ENCODE measurements at places on chromosomes 5 and 9.

GRCh38 chr5:160071516-160071915 is 47.7 kb downstream of the PWWP2A start:
- no peaks in the 10 kb centered on the region for H3K27me3 ChIP-seq
- H3K36me3 ChIP-seq: peaks cover 8% of the 10 kb centered on the region
- H3K27ac ChIP-seq: no peak overlapping the region

DNA sequence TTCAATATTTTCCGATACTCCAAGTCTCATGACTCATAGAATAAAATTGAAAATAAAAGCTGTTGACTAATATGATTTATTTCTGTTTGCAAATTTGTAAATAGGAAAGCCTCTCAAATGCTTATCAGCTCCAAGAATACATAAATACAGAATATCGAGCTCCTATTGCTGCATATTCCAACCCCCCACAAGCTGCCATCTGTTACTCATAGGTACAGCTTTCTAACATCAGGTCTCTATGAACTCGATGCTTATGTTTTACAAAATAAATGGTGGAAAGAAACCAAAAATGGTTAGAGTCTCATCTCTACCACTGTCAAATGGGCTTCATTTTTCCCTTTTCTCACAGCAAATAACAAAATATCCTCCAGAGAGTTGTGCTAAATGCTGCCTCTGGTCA is 631.6 kb upstream of the CDH18 start:
- H3K27ac ChIP-seq: no peak overlapping the region
- no peaks in the 10 kb centered on the region for H3K36me3 ChIP-seq
- no peak overlapping the region for H3K4me3 ChIP-seq
- no peaks in the 10 kb centered on the region for H3K27me3 ChIP-seq
- no peaks in the 10 kb centered on the region for H3K4me1 ChIP-seq
- no peak for DNase-seq

- no peak overlapping the region for H3K27ac ChIP-seq
- DNase-seq: no peak
- H3K4me1 ChIP-seq: no peaks in the 10 kb centered on the region
- no peak overlapping the region for H3K4me3 ChIP-seq
- H3K36me3 ChIP-seq: no peaks in the 10 kb centered on the region
These were observed 37.3 kb downstream of the DMGDH start for GRCh38 chr5:79032031-79032695.

GRCh38 chr5:165695796-165696195 is 2190.4 kb downstream of the MAT2B start:
- H3K4me1 ChIP-seq: no peaks in the 10 kb centered on the region
- DNase-seq: no peak
- no peak overlapping the region for H3K27ac ChIP-seq
- no peaks in the 10 kb centered on the region for H3K27me3 ChIP-seq

DNA sequence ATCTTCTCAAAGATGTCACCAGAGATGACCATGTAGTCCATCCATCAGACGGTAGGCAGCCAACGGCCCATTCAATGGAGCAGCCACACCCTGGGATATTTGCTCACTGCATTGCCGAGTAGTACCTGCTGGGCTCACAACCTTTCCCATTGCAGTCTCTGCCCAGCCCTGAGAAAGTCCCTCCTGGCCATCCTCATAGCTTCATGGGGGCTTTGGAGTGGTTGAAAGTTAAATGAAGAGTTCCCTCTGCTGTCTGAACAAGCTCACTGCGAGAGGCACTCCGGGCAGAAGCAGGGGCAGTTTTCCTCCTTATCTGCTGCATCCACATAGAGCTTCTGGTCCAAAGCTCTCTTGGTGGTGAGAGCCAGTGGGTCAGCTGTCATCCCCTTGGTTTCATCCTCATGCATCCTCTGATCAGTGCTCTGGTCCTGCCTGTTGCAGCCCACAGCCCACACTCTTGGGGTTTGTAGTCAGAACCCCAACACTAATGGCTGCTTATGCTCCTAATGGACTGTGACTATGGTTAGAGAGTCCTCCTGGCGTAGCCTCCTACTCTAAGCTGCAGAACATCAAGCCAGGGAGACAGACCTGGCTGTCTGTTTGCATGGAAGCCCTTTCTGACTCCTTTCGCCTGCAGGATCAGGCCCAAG is 23.3 kb downstream of the TNFSF8 start:
- H3K4me3 ChIP-seq: no peak overlapping the region
- no peaks in the 10 kb centered on the region for H3K27me3 ChIP-seq
- H3K27ac ChIP-seq: peak overlapping the region; percentile 98

DNA sequence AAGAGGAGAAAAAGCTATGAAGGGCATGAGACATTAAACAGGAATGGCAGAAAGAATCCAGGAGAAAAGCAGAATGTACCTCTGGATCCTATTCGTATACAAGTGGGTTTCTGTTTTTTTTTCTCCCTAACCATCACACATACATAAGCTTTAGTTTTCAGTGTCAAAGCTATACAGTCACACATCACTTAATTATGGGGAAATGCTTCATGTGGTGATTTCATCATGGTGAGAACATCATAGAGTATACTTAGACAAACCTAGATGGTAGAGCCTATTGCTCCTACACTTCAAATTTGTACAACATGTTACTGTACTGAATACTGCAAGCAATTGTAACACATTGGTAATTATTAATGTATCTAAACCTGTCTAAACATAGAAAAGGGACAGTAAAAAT is 290.6 kb downstream of the AOPEP start:
- DNase-seq: no peak
- H3K4me1 ChIP-seq: peaks cover 2% of the 10 kb centered on the region
- peaks cover 9% of the 10 kb centered on the region for H3K36me3 ChIP-seq
- H3K4me3 ChIP-seq: no peak overlapping the region

- H3K4me3 ChIP-seq: no peak overlapping the region
- H3K36me3 ChIP-seq: no peaks in the 10 kb centered on the region
- DNase-seq: no peak
- no peaks in the 10 kb centered on the region for H3K27me3 ChIP-seq
These were observed 141.8 kb downstream of the FAM174A start for GRCh38 chr5:100676817-100677631.

GRCh38 chr5:149118463-149118862 is 22.8 kb upstream of the ABLIM3 start:
- H3K27ac ChIP-seq: no peak overlapping the region
- peaks cover 11% of the 10 kb centered on the region for H3K27me3 ChIP-seq
- no peaks in the 10 kb centered on the region for H3K36me3 ChIP-seq
- no peaks in the 10 kb centered on the region for H3K4me1 ChIP-seq
- no peak overlapping the region for H3K4me3 ChIP-seq
- no peak for DNase-seq

GRCh38 chr9:87662808-87663528 is 63.0 kb upstream of the CTSL start:
- no peak overlapping the region for H3K4me3 ChIP-seq
- H3K4me1 ChIP-seq: peaks cover 3% of the 10 kb centered on the region
- DNase-seq: peak; percentile 76
- peaks cover 3% of the 10 kb centered on the region for H3K27me3 ChIP-seq
- no peak overlapping the region for H3K27ac ChIP-seq

DNA sequence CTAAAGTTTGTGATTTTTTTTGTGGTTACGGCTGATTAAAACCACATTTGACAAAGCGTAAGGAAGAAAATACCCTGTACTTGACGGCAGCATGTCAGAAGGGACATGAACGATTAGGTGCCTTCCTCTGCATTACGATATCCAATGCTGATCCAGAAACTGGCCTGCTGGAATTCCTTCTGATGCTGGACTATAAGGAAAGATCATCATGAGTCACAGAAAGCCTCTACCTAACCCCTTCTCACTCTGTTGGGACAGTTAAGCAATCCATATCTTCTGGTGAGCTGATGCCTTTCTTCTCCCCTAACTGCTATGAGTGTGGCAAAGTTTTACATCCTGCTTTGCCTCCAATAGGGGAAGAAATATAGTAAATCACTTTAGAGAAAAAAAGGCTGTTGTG is 78.4 kb upstream of the PAPPA start:
- no peaks in the 10 kb centered on the region for H3K27me3 ChIP-seq
- H3K4me1 ChIP-seq: no peaks in the 10 kb centered on the region
- no peaks in the 10 kb centered on the region for H3K36me3 ChIP-seq
- DNase-seq: no peak
- no peak overlapping the region for H3K4me3 ChIP-seq

DNA sequence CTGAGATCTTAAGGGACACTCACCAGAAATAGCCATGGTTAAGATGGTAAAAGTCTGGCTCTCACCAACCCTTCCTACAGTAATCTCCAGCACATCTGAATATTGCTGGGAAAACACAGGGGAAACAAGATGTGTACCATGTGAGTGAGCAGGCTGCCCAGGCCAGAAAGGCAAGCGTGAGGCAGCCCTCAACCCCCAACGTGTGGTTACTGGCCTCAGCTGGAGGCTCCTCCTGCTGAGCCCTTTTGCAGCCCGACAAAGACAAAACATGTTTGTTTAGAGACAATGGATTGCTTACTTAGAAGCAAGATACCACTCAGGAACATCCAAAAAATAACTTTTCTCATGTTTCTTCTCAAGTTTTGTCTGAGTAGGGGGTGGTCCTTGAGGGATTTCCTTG is 16.6 kb downstream of the ZFP62 start:
- no peaks in the 10 kb centered on the region for H3K27me3 ChIP-seq
- no peak overlapping the region for H3K27ac ChIP-seq
- no peaks in the 10 kb centered on the region for H3K4me1 ChIP-seq
- no peak for DNase-seq
- H3K36me3 ChIP-seq: peaks cover 32% of the 10 kb centered on the region

DNA sequence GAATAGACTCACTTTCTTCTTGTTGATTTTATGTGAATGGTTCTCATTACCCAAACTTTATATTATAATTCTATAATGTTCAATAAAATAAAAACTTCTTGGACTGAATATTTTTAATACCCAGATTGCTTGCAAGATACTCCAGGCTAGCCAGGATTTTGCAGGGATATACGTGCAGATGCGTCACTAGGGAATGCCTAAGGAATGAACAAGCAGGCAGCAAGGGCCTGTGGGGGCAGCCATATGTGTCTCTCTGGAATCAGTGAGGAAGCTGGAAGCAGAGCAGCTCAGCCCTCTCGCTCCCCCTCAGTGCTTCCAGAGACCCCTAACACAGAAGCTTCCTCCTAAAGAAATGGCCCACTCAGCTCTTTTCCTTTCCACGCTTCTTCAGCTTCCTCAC is 457.4 kb downstream of the CCDC171 start:
- H3K27me3 ChIP-seq: no peaks in the 10 kb centered on the region
- no peak overlapping the region for H3K4me3 ChIP-seq
- no peak overlapping the region for H3K27ac ChIP-seq
- H3K4me1 ChIP-seq: peaks cover 4% of the 10 kb centered on the region

DNA sequence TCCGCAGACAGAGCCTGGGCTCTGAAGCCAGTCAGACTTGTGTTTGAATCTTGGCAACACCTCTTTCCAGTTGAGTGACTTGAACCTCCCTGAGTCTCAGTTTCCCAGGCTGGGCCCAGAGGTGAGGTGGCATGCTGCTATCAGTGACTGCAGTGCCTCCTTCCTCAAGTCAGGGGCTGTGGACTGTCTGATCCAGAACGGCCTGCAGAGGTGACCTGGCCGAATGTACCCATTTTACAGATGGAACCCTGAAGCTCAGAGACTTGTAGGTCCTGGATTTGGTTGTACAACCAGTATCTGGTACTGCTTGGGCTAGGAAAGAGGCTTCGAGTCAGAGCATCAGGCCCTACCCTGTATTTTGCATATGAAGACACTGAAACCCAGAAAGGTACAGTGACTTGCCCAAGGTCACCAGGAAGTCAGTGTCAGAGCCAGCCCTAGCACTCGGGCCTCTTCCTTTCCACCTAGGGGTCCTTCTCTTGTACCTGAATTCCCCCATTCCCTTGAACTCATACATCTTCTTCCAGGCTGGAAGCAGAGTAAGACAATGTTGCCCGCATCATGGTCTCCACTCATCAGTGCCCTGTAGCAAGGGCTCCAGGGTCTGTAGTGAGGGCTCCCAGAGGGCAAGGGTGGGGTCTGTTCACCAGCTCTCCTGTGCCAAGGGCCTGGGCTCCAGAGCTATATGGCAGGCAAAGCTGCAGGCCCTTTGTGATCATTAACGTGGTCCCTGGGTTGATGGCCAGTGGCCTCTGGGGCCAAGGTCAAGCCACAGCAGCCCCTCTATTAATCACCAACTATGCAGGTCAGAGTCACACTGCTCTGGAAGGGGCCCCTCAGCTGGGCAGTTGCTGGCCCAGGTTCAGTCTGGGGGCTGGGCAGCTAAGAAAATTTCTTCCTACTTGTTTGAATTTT is 28.5 kb downstream of the GSN start:
- no peaks in the 10 kb centered on the region for H3K36me3 ChIP-seq
- peaks cover 16% of the 10 kb centered on the region for H3K4me1 ChIP-seq
- DNase-seq: no peak

DNA sequence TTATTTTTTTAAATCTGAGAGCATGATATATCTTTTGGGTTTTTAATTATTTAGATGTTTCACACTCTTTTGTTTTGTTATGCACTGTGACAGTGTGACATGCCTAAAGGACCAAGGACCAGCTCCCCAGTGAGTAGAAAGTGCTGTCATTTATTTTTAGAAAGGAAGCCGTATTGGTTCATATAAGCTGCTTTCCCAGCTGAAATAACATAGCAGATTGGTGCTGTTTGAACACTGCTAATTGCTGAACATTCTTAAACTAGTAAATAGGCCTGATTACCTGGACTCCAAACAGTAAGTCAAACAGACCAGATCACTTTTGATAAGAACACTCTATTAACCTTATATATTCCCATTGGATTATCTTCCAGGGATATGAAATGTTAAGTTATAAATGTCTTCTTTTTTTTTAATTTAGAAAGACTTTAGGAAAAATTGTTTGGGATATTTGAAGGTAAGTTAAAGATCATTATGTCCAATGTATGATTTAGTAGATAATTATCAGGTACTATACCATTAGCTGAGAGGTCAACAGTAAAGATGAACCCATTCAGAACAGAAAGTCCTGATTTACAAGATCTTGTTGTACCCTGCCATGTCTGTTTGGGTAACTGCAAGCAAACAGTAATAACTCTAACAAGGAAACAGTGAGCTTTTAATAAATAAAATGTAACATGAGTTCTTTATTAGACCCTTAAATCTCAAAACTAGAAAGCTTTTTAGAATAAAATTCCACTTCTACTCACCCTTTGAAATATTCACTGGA is 27.8 kb upstream of the ELL2 start:
- no peak overlapping the region for H3K27ac ChIP-seq
- no peak for DNase-seq
- H3K36me3 ChIP-seq: no peaks in the 10 kb centered on the region
- H3K4me1 ChIP-seq: no peaks in the 10 kb centered on the region
